ENCODE measurements at places on chromosomes 6 and 20.

DNA sequence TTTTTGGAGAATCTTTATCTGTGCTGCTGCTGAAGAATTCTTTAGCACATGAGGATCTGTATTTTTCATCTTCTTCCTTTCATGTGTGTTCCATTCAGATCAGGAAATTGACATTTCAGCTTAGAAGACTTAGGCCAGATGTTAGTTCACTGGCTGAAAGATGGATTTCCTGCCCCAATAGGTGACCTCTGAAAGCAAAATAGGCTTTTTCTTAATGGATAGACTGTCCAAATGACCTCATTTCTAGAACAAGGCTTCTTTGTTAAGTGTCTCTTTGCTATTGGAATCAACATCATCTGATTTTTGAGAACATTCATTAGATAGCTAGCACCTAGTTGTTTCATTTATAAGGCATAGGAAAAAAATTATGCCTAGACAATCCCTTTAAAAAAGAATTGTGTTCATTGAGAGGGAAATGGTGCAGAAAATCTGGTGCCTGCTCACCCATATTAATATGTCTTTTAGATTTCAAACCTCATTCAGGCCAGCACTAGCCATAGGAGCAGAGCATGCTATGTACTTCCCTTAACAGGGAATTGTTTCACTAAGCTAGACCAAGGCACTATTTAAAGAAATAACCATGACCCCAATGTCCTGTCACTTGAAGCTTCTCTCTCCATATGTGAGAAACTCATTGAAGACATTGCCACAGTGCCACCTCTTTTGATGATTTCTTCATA lies 13.6 kb upstream of the SASH1 start:
- DNase-seq, result no peak

GRCh38 chr6:7467007-7467897 lies 74.2 kb upstream of the DSP start:
- DNase-seq, result no peak

GRCh38 chr20:32483351-32484224 lies 101.5 kb downstream of the NOL4L start:
- peak; percentile 37 for DNase-seq

DNA sequence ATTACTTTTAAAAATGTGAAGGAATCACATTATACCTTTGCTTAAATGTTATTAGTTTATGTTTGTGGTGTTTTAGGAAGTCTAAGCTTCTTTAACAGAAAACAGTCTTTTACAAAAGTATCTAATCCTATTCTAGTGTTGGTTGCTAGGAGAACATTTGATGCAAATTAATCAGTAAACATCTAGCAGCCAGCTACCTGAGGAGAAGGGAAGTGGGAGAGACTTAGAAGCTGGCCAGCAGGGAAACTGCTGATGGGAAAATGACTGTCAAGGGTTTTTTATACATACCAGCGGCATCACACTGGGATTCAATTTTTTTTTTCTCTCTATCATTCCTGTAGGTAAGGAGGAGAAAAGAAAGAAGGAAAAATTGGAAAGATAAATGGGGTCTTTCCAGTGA lies 686.0 kb upstream of the MMS22L start:
- no peak for DNase-seq

DNA sequence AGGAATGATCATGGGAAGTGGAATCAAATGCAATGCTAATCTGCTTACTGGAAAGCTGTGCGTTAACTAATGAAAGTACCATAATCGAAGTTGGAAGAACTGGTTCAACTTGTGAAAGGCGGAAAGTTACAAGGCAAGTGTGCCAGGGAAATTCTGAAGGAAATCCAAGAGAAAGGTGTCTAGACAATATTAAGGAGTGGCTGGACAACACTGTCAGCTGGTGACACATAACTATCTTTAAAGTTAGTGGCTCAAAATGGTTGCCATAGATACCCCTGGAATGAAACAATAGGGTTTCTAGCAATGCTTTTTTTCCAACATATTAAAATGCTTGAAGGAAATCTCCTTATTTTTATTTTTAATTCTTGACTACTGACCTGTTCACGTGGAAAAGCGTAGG lies 90.4 kb downstream of the BMP2 start:
- DNase-seq, result no peak

DNA sequence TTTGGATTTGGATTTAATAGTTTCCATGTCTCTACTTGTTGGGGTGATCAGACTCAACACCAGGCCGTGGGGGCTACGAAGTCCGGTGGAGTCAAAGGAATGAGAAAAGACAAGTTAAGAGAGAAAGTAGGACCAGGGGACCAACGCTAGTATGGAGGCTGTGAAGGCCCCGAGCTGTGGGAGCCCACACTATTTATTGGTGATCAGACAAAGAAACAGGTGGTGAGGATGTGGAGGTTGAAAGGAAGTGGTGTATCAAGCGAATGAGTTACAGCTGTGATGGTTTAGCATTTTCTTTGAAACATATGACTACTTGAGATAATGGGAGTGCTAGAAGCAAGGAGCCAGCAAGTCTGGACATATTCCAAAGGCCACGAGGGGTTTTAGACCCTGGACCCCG lies 62.4 kb downstream of the AKAP7 start:
- DNase-seq, result no peak

GRCh38 chr6:4961322-4962168 lies 42.3 kb downstream of the RPP40 start:
- no peak for DNase-seq

- DNase-seq, result no peak
Observed at GRCh38 chr6:66508433-66508832, 801.4 kb upstream of the EYS start.

- no peak for DNase-seq
Observed at GRCh38 chr6:136930528-136930927, 8.4 kb downstream of the SLC35D3 start.

DNA sequence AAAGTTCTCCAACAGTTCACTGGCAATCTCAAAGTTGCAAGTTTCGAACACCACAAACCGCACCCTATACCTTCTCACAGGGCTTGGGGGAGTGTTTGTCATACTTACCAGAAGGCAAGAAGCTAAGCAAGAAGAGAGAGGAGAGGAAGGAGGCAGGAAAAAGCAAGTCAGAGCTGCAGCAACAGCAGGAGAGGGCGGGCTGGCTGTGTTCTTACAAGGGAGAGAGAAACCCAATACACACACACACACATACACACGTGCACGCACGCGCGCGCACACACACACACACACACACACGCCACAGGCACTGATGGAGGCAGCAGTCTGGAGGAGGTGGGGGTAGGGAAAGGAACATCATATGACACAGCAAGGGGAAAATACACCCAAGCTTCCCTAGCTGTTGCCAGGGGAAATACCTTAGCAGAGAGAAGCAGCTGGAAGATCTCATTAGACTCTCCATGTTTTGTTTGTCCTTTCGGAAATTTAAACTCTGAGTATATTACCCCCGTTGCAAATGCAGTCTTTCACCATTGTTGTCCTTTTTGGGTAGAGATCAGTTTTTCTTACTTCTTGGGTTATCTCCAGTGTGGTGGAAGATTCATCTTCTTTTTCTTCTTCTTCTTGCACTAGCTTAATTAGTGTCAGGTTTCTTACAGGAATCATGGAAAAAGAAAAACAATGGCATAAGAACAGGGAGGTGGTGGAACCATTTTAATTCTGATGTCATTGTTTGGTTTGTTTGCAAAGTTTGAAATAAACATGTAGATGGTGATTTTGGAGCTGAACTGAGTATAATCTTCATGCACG lies at the start of gene TXLNB:
TSS of gene TXLNB (minus strand) at position 186 of the 807 bp plus-strand sequence. CDS start 3,099 bp downstream, outside the sequence.
- DNase-seq, result peak; percentile 39

DNA sequence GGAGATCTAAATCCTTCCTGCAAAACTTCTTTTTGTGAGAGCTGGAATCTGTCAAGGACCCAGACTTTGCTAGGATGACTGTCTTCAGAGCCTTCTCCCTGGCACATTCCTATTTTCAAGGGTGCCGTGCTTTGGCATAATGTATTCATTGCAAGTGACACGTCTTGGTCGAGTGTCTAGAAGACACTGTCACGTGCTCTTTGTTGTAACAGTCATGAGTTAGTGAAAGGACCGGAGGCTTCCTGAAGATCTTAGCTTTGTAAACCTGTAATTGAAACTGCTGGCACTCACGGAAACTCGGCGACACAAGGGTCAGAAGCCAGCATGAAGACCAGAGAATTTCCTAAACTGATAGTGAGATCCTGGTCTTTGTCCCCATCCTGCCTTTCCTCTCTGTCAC lies 19.7 kb upstream of the TAGAP start:
- DNase-seq, result no peak

DNA sequence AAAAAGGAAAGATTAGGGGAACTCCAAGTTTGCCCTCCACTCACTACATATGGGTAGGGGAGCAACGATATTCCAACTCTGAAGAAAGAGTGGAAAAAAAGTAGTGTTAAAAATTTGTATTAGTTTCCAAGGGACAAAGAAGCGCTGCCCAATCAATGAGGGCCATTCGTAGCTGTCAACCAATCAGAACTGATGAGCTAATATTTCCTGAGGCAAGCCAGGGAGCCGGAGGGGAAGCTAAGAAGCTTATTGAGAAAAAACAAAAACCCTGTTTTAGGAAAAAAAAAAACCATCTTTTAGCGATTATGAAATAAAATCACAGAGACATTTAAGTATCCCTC lies 59.5 kb downstream of the TRIM38 start:
- DNase-seq, result no peak

GRCh38 chr6:33313105-33313708 lies 671 bp downstream of the TAPBP start:
- DNase-seq, result no peak

DNA sequence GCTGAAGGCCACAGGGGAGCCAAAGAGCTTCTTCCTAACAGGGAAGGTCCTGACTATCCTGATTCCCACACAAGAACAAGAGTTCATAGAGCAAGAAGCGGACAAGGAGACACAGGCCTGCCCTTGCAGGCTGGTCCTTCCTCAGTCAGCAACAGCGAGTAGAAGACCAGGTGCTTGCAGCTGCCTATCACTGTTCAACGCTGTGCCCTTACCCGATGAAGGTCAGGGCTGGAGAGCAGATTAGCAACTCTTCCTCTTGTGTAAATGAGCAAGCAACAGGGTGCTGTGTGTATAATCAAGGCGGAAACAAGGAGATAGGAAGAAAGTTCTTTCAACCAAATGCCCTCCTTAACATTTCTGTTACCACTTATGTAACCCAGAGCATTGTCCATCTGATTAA lies 115.3 kb upstream of the SPACA1 start:
- DNase-seq, result no peak

DNA sequence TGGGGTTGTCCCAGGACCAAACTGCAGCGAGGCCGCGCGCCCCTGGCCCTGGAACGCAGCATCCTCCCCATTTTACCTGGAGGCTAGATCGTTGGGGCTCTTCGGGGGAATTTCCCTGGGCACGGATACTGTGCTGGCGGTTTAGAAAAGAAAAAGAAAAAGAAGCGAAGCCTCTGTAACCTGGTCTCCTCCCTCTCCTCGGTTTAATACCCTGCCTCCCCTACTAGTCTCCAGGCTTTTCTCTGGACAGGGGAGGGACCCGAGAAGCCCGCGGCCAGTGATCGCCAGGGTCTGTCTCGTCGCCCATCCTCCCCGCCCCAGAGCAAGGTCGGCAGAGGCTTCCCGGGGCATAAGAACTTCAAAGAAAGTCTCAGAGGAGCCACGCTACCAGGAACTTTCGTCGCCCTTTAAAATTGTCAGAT lies 6.1 kb upstream of the LAMP5 start:
- DNase-seq, result no peak

DNA sequence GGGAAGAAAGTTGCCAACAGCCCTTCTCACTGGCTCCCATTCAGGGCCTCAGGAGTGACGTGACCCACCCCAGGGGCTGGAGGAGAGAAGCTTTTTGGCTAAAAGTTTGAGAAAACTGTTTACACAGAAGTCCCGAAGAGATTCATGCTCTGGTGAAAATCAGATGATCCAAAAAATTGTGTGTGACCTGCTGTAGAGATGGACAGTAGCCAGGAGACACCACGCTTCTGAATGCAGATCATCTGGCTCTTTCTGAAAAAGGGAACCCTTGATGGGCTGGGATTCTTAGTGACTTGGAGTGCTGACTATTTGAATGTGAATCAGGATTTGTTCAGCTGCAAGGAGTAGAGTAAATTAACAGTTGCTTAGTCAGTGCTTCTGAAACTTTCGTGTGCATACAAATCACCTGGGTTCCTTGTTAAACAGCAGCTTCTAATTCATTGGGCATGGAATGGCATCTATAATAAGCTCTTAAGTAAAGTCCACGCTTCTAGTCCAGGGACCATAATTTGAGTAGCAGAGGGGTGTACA lies 265.1 kb downstream of the PREX1 start:
- DNase-seq, result no peak

DNA sequence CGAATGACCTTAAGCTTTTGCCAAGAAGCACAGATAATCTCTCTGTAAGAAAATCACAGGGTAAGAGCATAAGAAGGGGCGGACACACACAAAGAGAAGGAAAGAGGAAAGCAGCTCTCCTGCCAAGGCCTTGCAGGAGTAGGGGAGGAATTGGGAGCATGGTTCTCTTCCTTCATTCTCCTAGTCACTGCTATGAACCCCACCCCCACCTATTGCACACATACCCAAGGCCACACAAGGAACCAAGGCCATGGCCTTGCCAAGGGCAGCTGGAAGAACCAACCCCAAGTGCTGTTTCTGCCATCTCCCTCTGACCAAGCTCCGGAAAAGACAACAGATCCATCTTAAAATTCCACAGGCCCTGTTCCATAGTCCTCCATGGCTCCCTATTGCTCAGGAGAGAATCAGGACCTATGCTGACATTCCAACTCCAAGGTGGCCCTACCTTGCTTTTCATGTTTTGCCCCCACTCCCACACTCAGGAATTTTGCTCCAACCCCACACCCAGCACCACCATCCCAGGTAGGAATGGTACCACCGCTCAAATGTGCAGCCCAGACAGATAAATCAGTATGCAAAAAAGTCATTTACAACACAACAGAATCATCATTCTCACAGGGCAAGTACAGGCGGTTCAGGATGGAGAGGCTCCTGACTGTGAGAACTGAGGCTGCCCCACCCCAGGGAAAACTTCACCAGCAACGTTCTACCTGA lies 31.3 kb downstream of the TRAM2 start:
- no peak for DNase-seq

- DNase-seq, result no peak
Observed at GRCh38 chr20:32780749-32781655, 18.8 kb downstream of the DNMT3B start.

GRCh38 chr6:20907486-20908071 lies 373.3 kb downstream of the CDKAL1 start:
- no peak for DNase-seq

- DNase-seq, result no peak
Observed at GRCh38 chr6:76495909-76496308, 423.4 kb upstream of the IMPG1 start.

- no peak for DNase-seq
Observed at GRCh38 chr6:73182021-73182607, 43.2 kb downstream of the KHDC1L start.

- no peak for DNase-seq
Observed at GRCh38 chr20:35618263-35619131, 2.9 kb downstream of the SPAG4 start.

- no peak for DNase-seq
Observed at GRCh38 chr6:86856937-86857563, 80.3 kb upstream of the HTR1E start.

DNA sequence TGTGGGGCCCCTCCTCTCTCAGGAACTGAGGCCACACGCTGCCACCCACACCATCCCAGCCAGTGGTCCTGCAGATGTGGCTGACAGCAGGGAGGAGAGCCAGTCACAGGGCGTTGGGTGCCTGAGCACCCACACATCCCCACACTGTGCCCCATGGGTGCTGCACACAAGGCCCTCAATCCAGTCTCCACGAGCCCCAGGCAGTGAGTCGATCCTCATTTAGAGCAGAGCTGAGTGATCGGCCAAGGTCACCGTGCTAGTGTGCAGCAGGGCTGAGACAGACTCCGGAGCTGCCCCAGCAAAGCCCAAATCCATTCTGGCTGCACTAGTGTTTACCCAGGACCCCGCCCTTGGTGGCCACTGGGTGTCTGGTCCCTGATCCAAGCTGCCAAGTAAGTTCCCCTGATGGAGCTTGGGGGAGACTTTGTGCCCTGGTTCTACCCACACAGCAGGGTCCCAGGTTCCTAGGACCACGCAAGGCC lies 9.0 kb downstream of the C20orf203 start:
- no peak for DNase-seq
